ENCODE measurements at places on chromosomes 2 and 18.

DNA sequence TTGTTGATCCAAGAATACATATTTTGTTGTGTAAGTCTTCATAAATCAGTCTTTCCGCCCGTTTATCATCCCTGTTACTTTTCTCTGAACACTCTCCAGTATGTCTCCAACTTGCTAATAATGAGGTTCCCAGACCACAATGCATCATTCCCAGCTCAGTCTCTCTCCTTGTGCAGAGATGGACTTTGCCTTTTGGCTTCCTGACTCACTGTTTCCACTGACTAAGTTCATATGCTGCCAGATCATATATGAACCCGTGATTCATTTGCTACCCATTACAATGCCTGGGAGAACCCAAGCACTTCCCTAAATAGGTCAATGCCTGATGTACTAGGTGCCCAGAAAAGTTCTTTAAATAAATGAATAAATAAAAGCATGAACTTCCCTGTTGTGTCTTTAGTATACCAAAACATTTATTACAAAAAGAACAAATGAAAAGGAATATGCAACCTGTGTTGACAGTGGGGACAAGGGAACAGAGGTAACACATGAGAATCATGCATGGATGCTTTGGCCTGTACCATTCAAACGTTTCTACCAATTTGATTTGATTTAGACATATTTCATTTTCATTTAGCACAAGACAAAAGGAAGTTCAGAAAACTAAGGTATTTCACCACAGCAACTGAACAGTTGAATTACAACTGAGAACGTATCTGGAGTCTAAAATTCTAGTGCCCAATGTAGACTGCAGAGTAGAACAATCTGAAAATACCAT lies 215.4 kb upstream of the HNRNPA3 start:
- DNase-seq = no peak

- no peak for DNase-seq
Measured at GRCh38 chr2:108169982-108170625, 69.7 kb upstream of the SULT1C3 start.

- no peak for DNase-seq
Measured at GRCh38 chr2:38037757-38038621, 38.0 kb downstream of the CYP1B1 start.

DNA sequence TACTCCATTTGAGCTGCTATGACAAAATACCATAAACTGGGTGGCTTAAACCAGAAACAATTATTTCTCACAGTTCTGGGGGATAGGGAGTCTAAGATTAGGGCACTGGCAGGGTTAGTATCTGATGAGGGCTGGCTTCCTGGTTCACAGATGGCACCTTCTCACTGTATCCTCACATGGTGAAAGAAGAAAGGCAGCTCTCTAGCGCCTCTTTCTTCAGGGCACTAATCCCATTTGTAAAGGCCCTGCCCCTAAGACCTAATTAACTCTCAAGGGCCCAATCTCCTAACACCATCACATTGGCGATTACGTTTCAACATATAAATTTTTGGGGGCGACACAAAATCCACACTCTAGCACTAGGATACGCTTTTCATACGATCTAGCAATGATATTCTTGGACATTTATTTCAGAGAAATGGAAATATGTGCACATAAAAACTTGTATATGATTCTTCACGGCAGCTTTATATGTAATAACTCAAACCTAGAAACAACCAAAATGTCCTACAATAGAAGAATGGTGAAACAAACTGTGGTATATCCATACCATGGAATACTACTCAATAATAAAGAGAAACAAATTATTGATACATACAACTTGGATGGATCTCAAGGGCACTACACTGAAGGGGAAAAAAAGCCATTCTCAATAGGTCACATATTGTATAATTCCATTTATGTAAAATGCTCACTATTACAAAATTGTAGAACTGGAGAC lies 111.0 kb downstream of the BCL2L11 start:
- DNase-seq = no peak

- no peak for DNase-seq
Measured at GRCh38 chr2:99261242-99261641, 5.8 kb upstream of the LYG2 start.

- DNase-seq = no peak
Measured at GRCh38 chr2:217803653-217803960, 199.2 kb downstream of the TNS1 start.

GRCh38 chr2:61950571-61951315 lies 45.3 kb downstream of the COMMD1 start:
- DNase-seq = no peak

DNA sequence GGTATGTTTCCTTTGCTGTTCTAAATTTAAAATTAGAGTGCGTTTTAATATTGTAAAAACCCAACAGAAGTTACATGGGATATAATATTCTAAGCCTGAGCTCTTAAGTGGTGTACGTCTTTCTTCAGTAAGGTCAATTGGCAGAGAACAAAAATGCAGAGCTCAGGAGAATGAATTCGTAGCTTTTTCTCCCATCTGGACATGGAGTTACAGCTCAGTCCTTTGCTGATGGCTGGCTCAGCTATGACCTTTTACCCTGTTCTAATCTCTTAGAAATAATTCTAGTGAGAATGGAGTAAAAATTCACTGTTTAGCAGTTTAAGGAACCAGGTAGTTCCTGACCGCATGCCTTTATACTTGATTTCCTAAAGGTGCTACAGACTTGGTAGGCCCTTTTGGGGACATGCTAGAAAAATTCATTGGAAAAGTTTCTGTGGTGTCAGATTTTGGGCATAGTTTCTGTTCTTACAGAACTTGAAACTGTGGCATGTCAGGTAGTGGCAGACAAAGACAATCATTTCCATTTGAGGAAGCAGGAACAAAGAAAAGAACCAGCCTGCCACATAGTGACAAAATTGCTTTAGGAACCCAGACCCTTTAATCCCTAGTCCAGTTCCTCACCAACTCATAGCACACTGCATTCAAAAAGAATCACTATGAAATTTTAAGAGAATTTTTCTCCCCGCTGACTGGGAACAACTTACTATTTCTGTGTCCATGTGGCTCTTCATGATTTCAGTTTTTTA lies 566.8 kb upstream of the ZNF804A start:
- no peak for DNase-seq

- no peak for DNase-seq
Measured at GRCh38 chr18:12296087-12296403, 12.0 kb upstream of the TUBB6 start.

All from stimulated activated CD8-positive, alpha-beta memory T cell treated with anti-CD3 and anti-CD28 coated beads, Interleukin-7, amount 100 ng/mL, for 1 hour (primary cell).